ENCODE measurements at places on chromosomes 7 and 10.

DNA sequence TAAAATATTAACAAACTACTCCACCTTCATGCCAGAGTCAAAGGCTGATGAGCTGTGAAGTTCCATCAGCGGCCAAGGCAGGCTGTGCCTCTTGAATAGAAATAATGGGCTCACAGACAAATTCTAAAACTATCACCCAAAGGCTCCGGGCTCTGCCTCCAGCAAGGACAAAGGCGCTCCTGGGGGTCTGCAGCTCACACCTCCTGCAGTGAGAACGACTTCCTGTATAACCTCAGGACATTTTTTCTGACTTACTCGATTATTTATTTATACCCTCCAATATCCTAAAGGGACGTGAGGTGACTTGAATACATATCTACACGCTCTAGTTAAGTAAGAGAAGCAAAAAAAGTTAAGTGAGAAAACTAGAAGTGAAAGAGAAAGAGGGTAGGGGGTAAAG lies 500.7 kb downstream of the CCSER2 start:
- DNase-seq = no peak

GRCh38 chr7:153452661-153453060 lies 599.5 kb upstream of the DPP6 start:
- DNase-seq = no peak

DNA sequence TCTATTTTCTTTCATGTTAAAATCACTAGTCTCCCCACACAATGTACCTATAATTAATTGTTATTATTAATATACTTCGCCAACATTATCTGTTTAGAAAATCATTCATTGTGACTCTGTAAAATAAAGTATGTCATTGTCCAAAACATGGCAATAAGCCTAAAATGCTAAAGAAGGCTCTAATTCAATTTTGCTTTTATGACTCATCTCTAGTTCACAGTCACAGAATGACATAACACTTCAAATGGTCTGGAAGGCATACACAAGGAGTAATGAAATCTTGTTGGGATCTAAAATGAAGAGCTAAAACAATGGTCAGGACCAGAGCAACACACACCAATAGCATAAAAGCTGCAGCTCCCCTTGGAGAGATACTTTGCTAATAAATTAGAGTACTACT lies 505.8 kb downstream of the GPAM start:
- DNase-seq = no peak

- DNase-seq = no peak
Observed at GRCh38 chr7:106486331-106486730, 174.6 kb downstream of the CCDC71L start.

GRCh38 chr10:79243181-79244067 lies 103.8 kb upstream of the PPIF start:
- DNase-seq = no peak

GRCh38 chr7:244974-245373 lies 45.0 kb upstream of the FOXL3 start:
- DNase-seq = no peak

DNA sequence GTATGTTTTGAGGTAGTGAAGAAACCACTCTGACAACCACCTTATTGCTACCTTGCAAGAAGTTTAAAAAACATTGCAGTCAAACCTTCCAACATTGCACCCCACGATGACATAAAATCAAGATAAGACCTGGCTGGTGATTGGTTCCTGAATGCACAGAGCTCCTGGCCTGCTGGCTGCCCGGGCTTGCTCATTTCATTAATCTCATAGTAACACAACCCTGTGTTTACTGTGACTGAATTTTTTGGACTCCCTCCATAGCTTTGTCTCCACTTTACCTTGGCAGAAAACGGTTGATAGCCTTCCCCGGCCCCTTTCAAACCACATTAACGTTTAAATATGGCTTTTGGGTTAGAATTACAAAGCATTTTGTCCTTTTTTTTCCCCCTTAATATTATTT lies 27.5 kb downstream of the VWA2 start:
- no peak for DNase-seq

DNA sequence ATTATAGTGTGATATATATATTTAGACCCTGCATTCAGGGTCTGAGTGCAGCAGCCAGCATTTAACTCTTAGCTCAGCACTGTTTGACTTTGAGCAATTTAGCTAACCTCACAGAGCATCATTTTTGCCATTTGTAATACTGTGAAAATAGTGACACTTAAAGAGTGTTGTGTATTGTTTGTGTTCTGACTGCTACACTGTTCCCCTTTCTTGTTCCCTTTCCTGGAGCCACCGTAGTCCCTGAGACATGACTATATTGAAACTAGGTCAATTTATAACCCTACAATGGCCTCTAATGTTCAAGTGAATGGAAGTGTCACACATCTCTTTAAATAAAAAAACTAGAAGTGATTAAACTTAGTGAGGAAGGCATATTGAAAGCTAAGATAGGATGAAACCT lies 20.3 kb upstream of the CD36 start:
- no peak for DNase-seq

DNA sequence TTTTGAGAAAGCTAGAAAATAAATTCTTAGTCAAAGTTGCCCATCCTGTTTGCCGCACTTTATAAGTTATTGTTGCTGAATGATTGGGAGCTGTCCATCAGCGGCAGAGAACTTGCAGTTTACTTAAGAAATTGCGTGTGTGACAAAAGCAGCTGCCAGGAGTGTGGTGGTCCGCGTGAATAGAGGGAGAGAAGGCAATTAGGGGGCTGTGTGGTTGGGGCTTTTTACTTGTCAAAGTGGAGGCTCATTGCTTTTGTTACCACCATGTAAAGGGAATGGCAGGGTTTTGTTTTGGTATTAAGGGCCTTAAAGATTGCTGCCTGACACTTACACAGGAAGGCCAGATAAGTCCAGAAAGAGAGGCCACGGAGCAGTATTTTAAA lies 177.8 kb downstream of the TCF7L2 start:
- no peak for DNase-seq

GRCh38 chr7:7157177-7157886 lies 25.0 kb upstream of the C1GALT1 start:
- DNase-seq = no peak

DNA sequence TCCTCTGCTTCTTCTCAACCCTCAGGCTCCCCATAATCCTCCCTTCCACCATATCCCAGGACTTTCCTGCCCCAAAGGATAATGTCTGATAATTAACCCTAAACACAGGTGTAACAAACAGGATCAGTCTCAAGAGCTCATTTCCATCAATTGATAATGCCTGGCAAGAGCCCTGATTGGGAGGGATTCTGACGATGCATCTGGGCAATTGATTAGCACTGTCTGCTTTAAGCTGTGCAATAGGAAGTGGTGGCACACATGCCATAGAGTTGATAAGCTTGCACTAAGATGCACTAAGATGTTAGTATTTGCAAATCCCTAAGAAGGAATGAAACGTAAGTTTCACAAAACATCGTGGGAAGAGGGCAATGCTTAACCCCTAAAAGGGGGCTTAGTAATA lies 27.4 kb upstream of the EGR2 start:
- no peak for DNase-seq

DNA sequence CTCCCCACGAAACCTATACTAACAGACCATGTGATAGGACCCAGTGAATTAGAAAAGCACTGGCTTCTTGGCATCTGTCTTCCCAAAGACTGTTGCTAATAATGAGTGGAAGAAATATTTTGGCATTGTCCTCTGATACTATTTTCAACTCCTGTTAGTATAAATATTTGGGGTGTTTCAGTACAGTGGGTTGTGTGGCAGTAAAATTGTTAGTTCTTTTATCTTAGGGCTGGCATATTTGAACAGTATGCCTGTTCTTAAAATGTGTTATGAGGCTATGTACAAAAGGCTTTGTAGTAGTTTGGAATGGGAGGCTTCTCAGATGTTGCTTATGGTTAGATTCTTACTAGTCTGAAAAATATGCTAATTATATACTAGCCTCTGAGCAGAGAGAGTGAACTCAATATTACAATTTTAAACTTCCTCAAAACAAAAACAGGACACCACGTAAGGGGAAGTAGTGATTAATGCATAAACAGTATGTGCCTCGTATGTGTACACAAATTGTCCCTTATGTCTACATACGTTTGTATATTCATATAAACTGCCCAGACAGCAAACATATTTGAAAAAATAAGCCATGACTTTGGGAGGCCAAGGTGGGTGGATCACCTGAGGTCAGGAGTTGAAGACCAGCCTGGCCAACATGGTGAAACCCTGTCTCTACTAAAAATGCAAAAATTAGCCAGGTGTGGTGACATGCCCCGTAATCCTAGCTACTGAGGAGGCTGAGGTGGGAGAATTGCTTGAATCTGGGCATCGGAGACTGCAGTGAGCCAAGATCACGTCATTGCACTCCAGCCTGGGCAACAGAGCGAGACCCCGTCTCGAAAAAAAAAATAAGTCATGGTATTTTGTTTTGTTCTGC lies 115.4 kb downstream of the ARID5B start:
- DNase-seq = no peak

- DNase-seq = no peak
Observed at GRCh38 chr10:72122221-72122620, 33.9 kb upstream of the SPOCK2 start.

GRCh38 chr7:104317948-104318629 lies 10.3 kb upstream of the LHFPL3 start:
- no peak for DNase-seq

DNA sequence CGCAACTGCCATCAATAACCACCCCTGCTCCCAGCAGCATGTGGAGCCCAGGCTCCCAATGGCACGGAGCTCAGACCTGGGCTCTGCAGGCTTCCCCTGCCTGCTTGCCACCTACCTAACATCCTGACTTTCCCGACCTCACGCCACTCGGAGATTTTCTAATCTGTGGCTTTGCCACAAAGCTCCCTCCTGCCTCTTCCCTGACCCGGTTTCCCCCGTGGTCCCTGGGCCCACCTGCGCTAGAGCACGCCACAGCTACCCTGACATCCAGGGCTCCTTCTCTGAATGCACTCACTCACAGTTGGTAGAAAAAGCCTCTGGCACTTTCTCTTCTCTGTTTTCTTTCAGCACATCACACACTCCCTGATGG lies 20.0 kb downstream of the PITRM1 start:
- DNase-seq = no peak

DNA sequence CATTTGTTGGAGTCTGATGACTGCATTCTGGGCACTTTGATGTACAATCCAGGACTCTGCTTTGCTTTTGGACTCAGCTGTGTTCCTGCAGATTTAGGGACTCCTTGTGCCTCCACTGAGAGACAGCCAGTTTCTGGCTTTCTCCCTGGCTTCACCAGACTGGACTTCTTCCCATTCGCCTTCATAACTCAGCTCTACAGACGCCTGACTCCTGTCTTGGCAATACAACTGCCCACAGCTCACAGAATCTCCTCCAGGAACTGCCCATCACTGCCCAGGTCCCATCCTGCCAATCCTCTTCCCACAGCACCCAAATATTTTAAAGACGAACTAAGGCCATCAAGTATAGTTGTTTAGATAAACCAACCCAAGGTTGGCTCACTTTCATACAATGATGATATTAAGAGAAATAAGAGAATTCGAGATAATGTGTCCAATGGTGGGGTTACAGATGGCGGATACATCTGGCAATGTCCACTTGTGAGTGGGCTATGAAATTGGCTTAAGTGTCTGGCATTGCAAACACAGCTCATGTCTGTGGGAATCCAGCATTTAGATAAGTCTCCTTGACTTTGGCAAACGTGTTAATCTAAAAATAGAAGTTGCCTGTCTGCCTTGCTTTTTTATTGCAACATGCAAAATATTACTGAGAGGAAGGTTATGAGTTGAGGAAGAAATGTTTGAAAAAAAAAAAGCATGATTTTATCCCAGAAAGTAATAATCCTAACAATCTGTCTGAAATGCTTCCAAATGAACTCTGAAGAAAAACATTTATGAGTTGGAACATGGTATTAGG lies 95.1 kb downstream of the ITGA8 start:
- DNase-seq = no peak

- DNase-seq = no peak
Observed at GRCh38 chr7:24652251-24652939, 79.1 kb downstream of the PALS2 start.

DNA sequence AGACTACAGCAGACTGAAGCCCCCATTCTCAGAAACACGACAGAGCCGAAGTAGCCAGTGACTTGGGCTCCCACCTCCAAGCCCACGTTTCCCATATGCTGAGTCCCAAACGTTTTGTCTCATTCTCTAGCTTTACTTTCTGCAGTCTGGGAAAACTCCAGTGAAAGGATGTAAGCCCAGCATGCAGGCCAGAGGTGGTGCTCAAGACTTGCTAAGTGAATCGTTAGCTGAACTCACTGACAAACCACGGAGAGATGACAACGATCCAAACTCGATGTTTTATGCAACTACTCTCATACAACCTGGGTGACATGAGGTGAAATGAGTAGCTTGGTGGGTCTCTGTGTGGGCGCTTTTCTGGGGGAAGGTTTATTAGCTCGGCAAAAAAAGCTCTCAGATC lies 731.8 kb downstream of the SUGCT start:
- DNase-seq = no peak

- no peak for DNase-seq
Observed at GRCh38 chr7:47069385-47070076, 512.4 kb downstream of the TNS3 start.

DNA sequence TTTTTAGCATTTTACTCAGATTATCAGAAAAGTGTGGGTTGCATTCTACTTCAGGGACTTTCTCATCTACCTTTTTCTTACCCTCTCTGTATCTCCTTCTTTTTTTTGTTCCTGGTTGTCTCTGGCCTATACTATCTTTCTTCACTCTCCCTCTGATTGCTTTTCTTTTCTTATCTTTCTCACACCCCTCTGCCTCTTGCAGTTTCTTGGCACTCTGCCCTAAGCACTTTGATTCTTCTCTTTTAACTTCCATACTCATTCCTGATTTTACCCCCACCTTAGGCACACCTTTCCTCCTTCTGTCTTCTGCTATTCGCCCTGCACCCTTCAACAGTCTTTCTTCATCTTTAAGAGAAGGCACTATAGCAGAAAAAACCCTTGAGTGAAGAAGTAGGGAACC lies 92.8 kb upstream of the HPS1 start:
- DNase-seq = no peak

GRCh38 chr10:93752761-93753160 lies 5.0 kb upstream of the LGI1 start:
- no peak for DNase-seq

DNA sequence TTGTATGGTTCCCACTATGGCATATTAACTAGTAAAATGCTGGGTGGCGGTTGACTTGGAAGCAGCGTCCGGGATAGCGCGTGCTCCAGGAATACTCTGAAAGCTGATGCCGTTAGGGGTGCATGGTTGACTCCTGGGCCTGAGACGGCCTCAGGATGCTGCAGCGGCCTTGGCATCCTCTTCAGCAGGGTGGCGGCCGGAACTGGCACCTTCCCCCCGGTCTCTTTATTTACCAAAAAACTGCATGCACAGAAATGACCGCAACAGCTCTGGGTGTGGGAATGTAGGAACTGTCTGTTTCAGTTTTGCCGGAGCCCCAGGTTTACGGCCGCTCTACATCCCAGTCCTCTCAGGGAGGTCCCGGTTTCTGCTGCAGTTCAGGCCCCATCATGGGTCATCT lies 28.8 kb downstream of the PFKP start:
- no peak for DNase-seq

DNA sequence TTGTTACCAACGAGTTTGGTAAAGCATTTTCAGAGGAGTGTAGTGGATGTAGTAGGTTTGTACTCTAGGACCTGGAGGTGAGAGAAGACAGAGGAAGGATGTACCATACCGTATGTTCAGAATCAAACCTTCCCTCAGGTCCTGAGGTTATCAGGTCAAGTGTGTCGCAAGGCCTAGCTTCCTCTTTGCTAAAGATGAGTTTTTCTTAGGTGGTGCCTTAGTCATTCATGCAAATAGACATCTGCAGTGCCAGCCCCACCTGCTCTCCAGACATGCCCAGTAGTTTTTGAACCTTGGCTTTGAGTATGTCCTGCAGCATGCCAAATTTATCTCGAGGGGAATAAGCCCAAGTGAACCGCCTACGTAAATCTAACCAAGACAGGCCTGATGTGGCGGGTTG lies 71.3 kb downstream of the HDAC9 start:
- no peak for DNase-seq

- no peak for DNase-seq
Observed at GRCh38 chr7:1290026-1290678, 57.5 kb downstream of the UNCX start.

Measured in esophagus squamous epithelium (tissue), 5 donors.